Diencephalon (tissue), 1 donor: ENCODE measurements at places on chromosomes 1 and 21. TPM values are rescaled to one million over a fixed set of nuclear protein-coding genes. Genes with fewer than 3 reads are reported as not detected.

Gene DYNLT4
- not detected for total RNA-seq

Gene LCE3E
- total RNA-seq = not detected

Gene SLC2A5
- total RNA-seq = 2.8 TPM

Gene GJA8
- total RNA-seq = not detected

Gene CLCA1
- not detected for total RNA-seq

Gene CD160
- total RNA-seq = not detected

Gene ISG15
- 39.7 TPM for total RNA-seq

Gene ADIPOR1
- total RNA-seq = 71.0 TPM

Gene OR6K6
- not detected for total RNA-seq

Gene S100A2
- not detected for total RNA-seq

Gene TCHHL1
- not detected for total RNA-seq

Gene VWA5B1
- 4.8 TPM for total RNA-seq

Gene ALPL
- total RNA-seq = 10.4 TPM

Gene DYNLT5
- total RNA-seq = 26.1 TPM

Gene OR2L3
- total RNA-seq = 0.92 TPM

Gene MNDA
- 7.4 TPM for total RNA-seq

Gene PPIE
- 24.5 TPM for total RNA-seq

Gene RGS16
- total RNA-seq = 13.6 TPM

Gene A3GALT2
- total RNA-seq = not detected

Gene ITLN1
- not detected for total RNA-seq

Gene DMBX1
- 1.8 TPM for total RNA-seq

Gene KIAA1614
- 2.3 TPM for total RNA-seq

Gene CDCA8
- 2.1 TPM for total RNA-seq

Gene CNN3
- total RNA-seq = 204 TPM

Gene LCE1F
- total RNA-seq = not detected

Gene CASP9
- 6.9 TPM for total RNA-seq

Gene LZIC
- total RNA-seq = 66.9 TPM

Gene PTCH2
- 1.2 TPM for total RNA-seq

Gene FLAD1
- total RNA-seq = 18.9 TPM

Gene RBP7
- not detected for total RNA-seq

Gene FMO4
- total RNA-seq = 0.46 TPM

Gene WNT4
- total RNA-seq = 11.3 TPM

Gene LAD1
- total RNA-seq = 0.23 TPM

Gene B3GALT2
- 87.0 TPM for total RNA-seq

Gene TBX19
- 0.69 TPM for total RNA-seq

Gene OR10R2
- total RNA-seq = not detected

Gene CFHR2
- total RNA-seq = not detected

Gene FCER1A
- total RNA-seq = not detected

Gene TNNI3K
- total RNA-seq = 7.2 TPM

Gene ADPRS
- total RNA-seq = 18.5 TPM

Gene DBT
- total RNA-seq = 12.0 TPM

Gene CHI3L2
- total RNA-seq = 0.92 TPM

Gene SPTA1
- 0.92 TPM for total RNA-seq
